ENCODE measurements at places on chromosomes 5 and 9.
A peak's percentile ranks its signal among the peaks of the same experiment; 100 is the strongest.

DNA sequence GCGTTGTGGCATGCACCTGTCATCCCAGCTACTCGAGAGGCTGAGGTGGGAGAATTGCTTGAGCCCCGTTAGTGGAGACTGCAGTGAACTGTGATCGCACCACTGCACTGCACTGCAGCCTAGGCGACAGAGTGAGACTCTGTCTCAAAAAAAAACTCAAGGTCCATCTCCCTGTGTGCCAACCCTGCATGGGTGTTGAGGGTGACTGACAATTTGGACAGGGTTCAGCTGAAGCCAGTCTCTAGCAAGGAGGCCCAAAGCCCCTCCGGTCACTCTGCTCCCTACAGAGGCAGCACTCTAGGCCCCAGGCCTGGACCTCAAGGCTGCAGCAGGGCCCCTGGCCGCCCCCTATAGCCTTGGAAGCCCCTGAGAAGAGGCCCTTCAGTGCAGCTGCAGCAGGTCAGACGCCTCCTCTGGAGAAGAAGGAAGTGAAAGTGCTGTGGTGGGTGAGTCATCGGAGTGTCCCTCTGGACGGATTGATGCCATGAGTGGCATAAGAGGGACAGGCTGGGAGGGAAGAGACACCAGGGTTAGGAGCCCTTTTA is 39.2 kb upstream of the NEK6 start:
- DNase-seq = no peak

DNA sequence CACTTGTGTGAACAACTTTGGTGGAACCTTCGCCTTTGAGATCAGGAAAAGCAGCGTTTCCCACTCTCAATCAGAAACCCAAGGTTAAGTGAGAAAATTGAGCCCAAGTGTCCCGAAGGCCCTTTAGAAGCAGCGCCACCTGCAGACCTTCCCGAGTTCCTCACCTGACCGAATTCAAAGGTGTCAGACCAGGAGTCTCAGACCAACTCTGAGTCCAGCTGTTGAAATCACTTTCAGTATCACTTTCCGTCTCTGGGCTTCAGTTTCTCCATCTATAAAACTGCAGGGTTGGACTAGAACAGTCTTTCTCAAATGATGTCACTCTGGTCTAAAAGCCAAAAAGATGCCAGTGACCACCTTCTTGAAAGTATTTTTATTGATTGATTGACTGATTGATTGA is 31.7 kb upstream of the GRHPR start:
- peak; percentile 58 for DNase-seq

GRCh38 chr9:20728493-20729220 is 44.6 kb downstream of the FOCAD start:
- no peak for DNase-seq

- no peak for DNase-seq
Observed at GRCh38 chr5:113761594-113761993, 248.1 kb downstream of the YTHDC2 start.

- peak; percentile 85 for DNase-seq
Observed at GRCh38 chr9:38018958-38019602, 49.9 kb downstream of the SHB start.

DNA sequence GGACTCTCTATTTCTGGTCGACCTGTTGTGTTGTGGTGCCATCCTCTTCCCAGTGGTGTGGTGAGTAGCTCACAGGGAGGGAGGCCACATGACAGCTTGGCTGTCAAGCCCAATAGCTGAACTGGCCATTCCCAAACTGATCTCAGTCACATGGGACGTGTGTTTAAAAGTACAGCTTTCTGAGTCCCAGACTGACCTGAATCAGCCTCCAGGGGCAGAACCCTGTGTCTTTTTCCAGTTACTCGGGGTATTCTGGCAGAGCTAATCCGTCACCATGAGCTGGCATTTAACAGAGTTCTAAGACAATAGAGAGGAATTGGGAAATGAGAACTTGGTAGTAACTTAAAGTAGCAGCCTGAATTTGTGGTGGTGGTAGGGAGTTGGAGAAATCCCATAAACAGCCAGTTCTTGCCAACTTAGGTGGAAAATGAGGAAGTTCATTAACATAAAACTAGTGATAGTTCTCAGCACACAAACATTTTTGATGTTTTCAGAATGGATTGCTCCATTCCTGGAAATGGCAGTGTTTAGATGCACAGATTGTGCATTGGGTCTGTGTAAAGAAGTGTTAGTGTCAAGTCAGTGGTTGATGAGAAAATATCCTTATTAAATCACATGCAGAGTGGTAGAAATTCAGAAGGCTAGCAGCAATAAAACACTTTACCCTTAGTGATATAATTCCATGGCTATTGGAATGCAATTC is 50.9 kb downstream of the GPR107 start:
- DNase-seq = peak; percentile 25

GRCh38 chr5:37869216-37869615 is 29.4 kb upstream of the GDNF start:
- DNase-seq = no peak

Data from ELF-1 (cell line).